ENCODE measurements at places on chromosomes 3 and 15.

DNA sequence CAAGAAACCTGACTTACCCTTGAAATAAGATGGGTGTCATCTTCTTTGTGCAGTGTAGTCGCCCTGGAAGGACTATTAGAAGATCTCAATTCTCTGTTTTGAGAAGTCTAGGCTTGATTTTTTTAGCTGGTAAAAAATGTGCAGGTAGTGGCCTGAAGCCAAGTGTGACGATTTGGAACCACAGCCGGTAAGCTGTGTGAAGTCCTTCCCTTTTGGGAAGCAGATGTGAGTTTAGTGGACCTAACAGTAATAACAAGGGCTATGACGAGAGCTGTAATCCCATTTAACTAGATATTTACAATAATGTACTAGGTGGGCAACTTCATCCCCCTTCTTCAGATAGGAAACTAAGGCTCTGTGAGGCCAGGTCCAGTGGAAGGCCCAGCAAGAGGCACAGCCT is 81.7 kb upstream of the MYZAP start:
- no peak for DNase-seq

- DNase-seq, result no peak
Observed at GRCh38 chr15:92947071-92947730, 47.1 kb downstream of the CHD2 start.

- no peak for DNase-seq
Observed at GRCh38 chr15:70149667-70150404, 52.1 kb upstream of the TLE3 start.

DNA sequence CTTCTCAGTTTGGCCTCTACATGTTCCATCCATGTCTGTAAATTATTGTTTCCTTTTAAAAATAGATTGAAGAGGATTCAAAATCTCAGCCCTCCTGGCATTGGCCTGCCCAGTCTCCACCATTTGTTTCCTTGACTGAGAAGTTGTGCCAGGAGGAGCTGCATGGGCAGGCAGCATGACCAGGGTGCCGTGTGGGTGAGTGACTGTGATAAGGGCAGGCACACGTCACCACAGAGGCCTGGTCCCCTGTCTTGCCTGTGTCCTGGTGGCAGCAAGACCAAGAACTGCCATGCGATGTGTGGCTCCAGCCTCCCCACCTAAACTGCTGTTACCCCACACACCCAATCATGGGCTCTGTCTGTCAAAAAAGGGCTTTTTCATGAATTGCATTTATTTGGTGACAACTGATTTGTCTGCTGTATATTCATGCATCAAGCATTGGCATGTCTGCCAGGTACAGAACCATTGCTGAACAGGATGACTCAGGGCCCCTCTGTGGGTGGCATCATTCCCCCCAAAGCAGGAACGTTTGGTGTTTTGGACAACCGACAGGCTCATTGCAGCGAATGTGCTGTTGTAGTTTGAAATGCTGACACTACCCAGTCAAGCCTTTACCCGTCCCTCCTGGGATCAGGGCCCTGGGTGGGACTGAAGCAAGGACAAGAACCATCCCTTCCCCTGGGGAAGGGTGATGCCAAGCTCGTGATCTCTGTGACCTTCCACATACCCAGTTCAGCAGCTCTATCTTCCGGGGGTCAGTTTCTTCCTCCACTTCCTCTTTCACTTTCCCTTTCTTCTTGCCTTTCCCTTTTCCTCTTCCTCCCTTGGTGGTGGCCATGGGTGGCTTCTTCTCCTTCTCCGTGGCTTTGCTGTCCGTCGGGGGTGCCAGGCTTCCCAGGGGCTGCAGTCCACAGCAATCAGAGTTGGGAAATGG is 51.6 kb downstream of the TRPM1 start:
- DNase-seq, result no peak

DNA sequence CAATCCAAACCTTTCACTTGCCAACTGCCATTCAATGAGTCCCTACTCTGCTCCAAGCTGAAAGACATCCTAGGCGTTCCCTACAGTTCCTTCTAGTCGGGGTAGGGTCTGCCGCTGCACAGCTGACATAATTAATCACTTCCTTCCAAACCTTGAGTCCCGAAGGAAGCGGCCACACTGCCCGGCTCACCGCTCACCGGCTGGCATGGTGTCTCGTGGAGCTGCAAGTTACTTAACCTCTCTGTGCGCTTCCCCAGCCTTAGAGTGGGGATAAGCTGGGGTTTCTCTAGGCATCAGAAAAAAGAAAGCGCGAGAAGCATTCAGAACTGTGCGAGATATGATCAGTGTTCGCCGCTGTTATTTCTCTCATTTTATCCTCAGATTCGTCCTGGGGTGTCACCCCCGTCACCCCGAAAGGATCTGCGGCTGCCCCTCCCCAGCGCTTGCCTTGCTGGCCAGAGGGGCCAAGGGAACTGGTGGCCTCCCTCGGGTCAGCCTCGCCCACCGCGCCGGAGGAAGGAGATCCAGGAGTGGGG is 748 bp downstream of the MRPS25 start:
- no peak for DNase-seq

- no peak for DNase-seq
Observed at GRCh38 chr15:57592426-57592825, 722 bp downstream of the MYZAP start.

DNA sequence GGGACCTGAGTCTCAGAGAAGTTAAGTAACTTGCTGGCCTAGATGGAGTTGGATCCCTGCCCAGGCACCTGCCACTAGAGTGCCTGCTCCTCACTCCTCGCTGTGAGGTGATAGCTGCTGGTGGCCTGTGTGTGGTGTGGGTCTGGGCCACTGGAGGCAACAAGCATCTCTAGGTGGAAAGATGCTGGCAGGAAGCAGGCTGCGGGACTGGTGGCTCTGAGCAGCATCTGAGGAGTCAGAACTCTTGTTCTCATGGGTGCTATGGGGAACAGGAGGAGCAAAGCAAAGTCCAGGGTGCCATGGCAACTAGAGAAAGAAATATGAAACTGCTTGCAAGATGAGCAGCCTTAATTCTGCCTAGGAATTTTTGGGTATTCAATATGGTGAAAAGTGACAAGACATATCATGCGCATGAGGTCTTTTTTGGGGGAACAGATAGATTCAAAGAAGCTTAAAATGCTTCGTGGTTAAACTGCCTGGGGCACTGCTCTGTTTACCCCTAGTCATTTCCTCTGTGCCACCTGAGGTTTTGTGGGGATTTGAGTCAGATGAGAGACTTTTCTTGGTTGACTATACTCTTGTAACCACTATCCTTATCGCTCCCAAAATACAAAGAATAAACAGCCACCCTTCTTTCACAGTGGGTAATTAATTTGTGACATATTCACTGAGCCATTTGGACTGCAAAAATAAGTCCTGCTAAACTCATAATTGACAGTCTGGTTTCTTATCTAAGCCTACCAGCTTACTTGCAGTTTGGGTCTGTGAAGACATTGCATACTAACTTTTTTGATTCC is 50.3 kb downstream of the MED12L start:
- DNase-seq, result no peak

GRCh38 chr15:74337607-74338211 is 29.7 kb downstream of the CYP11A1 start:
- no peak for DNase-seq

GRCh38 chr3:13007251-13007941 is 65.8 kb downstream of the IQSEC1 start:
- no peak for DNase-seq

DNA sequence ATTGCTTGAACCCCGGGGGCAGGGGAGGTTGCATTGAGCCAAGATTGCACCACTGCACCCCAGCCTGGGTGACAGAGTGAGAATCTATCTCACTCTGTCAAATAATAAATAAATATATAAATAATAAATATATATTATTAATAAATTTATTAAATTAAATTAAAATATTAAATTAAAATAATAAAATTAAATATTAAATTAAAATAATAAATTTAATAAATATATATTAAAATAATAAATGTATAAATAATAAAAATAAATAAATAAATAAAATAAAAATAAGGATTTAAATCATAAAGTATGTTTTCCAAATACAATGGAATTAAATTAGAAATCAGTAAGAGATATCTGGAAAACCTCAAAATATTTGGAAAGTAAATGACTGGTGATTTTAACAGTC is 43.3 kb downstream of the ATOSA start:
- DNase-seq, result no peak

GRCh38 chr3:146493761-146494160 is 24.4 kb upstream of the PLSCR2 start:
- no peak for DNase-seq

DNA sequence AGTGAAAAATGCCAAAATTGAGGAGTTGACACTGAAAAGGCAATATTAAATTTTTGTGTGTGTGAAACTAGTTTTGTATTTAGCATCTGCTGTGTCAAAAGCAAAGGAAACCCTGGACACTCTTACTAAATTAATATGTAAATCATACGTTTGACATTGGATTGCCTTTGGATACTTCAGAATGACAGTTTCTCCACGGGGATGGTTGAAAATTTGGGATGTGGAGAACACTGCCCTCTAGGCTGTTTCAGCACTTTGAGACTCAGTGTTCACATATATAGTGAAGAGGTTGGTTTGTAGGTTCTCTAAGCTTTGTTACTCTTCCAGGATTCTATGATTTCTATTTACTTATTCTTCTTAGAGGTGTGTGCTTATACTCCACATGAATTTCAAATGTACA is 3.0 kb downstream of the ROBO2 start:
- DNase-seq, result no peak

GRCh38 chr3:125160606-125161371 is 51.8 kb downstream of the SLC12A8 start:
- no peak for DNase-seq

- DNase-seq, result no peak
Observed at GRCh38 chr15:47750740-47751262, 33.5 kb downstream of the SEMA6D start.

GRCh38 chr15:47609693-47610092 is 107.6 kb upstream of the SEMA6D start:
- DNase-seq, result no peak

DNA sequence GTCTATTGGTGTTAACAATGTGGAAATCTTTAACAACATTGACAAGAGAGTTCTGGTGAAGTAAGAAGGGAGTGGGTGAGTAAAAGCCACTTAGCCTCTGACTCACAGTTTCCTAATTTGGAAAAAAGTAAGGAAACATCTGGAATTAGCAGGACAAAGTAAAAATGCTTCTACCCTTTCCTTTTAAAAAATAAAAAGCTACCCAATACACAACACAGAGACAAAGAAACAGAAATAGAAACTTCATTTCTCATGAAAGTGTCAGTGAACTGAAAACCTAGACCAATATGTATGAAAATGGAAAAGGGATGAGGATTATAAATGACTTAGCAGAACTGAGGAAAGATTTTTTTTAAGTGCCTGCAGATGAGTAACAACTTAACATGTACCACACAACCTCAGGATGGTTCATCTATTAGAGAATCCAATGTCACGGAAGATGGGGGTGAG is 65.4 kb downstream of the SSR3 start:
- DNase-seq, result no peak

DNA sequence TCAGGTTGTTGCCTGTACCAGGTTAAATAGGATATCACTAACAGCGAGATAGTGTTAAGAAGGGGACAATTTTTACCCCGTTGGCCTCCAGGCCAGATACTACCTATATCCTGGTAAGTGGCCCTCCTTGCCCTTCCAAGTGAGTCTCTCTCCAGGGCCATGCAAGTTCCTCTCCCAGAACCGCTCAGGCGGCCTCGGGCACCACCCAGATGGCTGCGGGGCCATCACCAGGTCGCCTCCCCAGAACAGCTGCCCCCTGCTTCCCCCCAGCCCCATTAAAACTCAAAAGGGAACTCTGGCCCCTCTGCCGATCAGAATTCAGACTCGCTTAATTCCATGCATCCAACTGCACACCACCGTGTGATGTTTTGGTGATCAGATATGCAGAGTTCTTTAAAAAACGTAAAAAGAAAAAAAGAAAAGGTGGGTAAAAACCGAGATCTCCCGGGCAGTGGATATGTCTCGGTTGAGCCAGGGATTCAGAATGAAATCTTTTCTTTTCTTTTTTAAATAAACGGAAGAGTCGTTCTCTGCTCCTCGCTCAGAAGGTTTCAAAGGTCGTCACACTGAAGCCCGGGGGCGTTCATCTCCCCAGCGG is 1.9 kb upstream of the TRIM71 start:
- no peak for DNase-seq
